Pons (tissue), 1 donor: ENCODE measurements at places on chromosomes 6 and 20.

GRCh38 chr6:157774153-157775135 lies 48.6 kb upstream of the SNX9 start:
- no peak for DNase-seq

DNA sequence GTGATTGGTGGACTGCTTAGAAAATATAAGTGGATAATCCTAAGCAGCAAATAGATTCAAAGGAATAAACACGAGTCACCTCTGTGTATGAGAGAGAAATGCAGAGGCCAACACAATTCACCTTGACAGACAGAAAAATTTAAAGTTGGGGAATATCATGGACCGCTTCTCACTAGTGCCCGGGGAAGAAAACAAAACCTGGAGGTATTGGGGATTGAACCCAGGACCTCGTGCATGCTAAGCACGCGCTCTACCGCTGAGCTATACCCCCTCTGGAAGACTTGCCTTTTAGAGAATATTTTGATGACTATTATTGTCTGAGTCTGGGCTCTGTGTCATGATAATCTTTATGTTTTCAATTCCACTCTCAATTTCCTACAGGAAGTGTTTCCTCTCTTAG lies 111.9 kb downstream of the TRIM27 start:
- DNase-seq, result no peak

DNA sequence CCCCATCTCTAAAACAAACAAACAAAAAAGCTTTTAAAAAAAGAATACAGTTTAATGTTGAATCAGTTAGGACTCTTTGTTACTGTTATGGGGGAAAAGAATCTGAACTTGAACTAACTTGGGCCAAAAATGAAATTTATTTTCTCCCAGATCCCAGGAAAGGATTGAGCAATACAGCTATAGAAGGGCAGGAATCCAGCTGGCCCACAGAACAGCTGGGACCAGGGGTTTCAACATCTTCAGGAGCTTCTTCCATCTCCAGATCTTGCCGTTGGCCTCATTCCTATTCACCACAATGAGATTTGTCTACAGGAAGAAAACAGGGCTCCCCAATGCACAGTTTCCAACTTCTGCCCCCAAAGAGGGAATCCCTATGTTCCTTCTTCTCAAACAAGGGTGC lies 43.2 kb upstream of the AKAP12 start:
- DNase-seq, result no peak

DNA sequence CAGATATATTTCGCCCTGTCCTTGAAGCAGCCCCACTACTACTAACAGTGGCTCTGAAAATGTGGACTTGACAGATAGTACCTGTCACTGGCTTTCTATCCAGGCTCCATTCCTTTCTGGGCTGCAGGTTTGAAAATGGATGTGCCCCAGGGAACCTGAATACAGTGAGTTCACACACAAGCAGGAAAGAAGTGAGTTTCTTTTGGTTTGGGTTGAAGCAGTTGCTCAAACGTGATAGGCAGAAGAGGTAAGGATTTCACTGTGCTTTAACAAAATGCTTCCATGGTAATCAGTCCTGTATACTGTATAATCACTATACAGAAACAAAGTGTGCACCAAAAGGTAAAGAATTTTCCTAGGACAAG lies 382.9 kb downstream of the PRKN start:
- no peak for DNase-seq

GRCh38 chr6:30687659-30688431 lies 1.4 kb upstream of the PPP1R18 start:
- no peak for DNase-seq

- no peak for DNase-seq
Measured at GRCh38 chr6:51585264-51585663, 502.1 kb downstream of the PKHD1 start.

GRCh38 chr6:75531174-75531573 lies 37.6 kb upstream of the FILIP1 start:
- no peak for DNase-seq

DNA sequence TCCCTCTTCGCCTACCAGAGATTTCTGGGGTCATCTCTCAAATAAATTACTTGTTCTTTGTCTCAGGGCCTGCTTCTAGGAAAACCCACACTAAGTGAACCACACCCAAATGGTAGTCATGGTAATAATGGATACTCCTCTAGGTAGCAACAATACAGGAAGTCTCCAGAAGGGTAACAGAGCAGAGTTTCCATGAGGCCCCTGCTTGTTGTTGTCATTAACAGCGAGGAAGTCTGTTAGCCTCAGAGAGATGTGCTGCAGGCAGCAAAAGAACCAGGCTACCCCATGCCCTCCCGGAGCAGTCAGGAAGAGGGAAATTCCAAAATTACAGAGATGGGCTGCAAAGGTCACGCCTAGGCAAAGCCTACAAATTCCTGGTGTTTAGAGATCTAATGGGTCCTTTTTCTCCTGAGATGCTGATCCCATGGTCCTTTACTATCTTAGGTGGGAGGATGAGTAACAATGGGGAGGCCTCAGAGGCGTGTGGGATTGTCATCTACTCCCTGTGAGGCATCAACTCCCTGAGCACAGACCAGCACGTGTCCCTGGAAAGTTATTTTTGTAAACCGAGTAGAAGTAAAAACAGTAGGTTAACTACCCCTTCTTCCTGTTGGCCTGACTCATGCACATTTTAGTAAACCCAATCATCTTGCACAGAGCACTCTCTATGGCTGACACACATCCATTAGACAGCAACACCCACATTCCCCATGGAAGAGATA lies 10.1 kb downstream of the ISM1 start:
- no peak for DNase-seq

- DNase-seq, result peak; percentile 55
Measured at GRCh38 chr20:49687595-49688567, 25.8 kb downstream of the B4GALT5 start.
